ENCODE measurements at places on chromosomes 13 and 19.

DNA sequence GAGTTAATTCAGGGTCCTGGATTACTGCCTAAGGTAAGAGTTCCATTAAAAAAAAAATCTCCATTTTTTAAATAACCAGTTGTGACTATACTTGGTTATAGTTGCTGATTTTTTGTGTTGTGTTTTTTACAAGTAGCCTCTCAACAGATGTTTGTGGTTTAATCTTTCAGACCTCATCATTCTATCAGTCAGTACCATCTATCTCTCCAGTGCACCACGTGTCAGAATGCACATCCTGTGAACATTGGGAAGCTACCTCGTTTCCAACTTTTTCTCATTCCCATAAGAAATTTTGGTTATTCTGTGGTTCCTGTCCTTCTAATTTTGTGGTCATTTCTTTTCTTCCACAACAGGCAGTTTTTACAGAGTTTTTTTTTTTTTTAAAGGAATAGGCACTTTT lies 39.2 kb downstream of the WDFY2 start:
- no peak for DNase-seq

DNA sequence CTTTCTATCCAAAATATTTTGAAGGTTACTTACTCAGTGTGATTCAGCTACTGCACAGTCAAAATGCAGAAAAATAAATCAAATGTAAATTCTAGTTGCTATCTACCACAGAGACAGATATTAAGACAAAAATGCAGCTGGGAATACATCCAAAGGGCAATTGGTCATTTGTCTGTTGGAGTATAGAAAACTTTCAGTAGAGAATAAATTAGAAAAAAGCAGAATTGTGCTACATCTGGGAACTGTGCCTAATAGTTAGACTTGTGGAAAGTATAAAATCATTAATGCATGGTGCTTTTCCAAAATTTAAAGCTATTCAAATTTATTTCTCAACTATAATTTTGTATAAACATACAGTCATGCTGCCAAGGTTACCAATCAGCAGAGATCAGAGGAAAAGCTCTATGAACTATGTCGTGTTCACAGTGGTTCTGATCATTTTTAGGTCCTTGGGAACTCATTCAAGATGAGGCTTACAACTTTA lies 1635.8 kb downstream of the PCDH9 start:
- no peak for DNase-seq

- DNase-seq: no peak
Measured at GRCh38 chr13:81409284-81409683, 1068.4 kb upstream of the SPRY2 start.

DNA sequence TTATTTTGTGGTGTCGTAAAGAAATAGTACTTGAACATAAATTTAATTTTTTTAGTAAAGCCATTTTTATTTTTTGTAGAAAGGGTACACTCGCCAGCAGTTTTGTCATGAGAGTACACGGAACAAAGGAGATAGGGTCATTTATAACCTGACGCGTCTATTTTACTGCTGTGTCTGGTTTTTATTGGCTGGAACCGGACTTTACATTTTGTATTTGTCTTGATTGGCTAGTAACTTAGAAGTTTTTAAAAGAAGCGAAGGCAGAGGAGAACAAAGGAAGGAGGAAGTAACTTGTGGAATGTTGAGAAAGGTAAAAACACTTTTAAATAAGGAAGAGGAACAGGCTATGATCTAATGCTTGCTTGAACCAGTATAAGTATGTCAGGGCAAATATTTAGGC lies 43.5 kb downstream of the TRPM4 start:
- DNase-seq: no peak

DNA sequence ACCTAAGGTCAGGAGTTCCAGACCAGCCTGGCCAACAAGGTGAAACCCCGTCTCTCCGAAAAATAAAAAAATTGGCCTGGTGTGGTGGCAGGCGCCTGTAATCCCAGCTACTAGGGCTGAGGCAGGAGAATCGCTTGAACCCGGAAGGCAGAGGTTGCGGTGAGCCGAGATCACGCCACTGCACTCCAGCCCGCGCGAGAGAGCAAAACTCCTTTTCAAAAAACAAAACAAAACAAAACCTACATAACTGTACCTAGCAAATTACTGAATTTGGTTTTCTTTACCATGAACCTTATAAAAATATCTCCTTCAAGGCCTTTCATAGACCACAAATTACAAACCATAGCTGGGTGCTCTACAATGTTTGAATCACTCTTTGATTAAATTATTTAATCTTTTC lies 760 bp downstream of the ZNF91 start:
- DNase-seq: no peak

DNA sequence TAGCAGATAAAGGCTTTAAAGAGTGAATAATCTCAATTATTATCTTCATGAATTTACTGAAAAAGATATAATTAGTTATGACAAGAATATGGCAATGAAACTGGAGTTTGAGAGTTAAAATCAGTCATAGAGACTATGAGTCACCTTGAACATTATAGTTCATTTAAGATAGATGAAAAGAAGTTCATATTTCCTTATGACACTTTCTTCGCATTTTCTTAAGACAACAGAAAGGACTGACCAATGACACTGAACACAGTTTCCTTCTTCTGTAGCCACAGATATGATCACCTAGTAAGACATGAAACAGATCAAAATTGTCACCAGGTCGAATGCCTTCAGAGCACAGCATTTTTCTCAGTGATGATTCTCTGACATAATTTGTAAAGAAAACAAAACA lies 202.1 kb downstream of the KLF12 start:
- DNase-seq: no peak

- no peak for DNase-seq
Measured at GRCh38 chr19:13726323-13726722, 38.0 kb upstream of the MRI1 start.

DNA sequence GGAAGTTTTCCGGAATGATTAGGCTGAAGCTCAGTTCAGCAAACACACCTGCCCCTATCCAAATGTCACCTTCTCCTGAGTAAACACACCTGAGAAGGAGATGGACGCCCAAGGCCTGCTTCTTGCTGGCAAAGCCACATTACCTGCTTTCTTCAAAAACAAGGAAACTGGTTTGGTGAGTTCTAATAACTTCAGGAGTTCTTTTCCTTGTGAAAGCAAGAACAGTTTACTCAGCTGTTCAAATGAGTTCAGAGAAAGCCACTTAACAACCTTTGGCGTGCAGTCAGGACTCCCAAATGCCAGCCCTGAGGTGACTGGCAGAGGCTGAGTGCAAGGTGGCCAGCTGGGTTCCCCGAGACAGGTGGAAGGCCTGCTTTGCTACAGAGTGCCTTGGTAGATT lies 160.5 kb downstream of the STK24 start:
- DNase-seq: peak; percentile 93

- no peak for DNase-seq
Measured at GRCh38 chr19:35353635-35354034, 4.6 kb upstream of the FFAR3 start.

DNA sequence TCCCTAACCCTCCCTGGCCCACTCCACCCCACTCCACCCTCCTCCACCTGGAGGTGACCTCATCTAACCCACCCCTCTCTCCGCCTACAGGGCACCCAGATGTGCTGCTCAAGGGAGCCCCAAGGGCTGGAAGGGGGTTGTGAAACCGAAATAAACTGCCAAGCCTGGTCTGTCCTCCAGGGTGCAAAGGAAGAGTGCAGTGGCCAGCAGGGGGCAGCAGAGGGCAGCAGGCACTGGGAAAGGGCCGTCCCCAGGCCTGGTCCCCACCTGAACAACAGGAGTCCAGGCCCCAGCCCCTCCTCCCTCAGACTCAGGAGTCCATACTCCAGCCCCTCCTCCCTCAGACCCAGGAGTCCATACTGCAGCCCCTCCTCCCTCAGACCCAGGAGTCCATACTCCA lies 8.4 kb upstream of the BCAM start:
- DNase-seq: peak; percentile 57

- DNase-seq: no peak
Measured at GRCh38 chr19:1252221-1252820, 3.9 kb downstream of the MIDN start.

GRCh38 chr13:32334671-32335070 lies 19.4 kb downstream of the BRCA2 start:
- no peak for DNase-seq

- no peak for DNase-seq
Measured at GRCh38 chr13:45388664-45389063, 29.5 kb downstream of the SLC25A30 start.

DNA sequence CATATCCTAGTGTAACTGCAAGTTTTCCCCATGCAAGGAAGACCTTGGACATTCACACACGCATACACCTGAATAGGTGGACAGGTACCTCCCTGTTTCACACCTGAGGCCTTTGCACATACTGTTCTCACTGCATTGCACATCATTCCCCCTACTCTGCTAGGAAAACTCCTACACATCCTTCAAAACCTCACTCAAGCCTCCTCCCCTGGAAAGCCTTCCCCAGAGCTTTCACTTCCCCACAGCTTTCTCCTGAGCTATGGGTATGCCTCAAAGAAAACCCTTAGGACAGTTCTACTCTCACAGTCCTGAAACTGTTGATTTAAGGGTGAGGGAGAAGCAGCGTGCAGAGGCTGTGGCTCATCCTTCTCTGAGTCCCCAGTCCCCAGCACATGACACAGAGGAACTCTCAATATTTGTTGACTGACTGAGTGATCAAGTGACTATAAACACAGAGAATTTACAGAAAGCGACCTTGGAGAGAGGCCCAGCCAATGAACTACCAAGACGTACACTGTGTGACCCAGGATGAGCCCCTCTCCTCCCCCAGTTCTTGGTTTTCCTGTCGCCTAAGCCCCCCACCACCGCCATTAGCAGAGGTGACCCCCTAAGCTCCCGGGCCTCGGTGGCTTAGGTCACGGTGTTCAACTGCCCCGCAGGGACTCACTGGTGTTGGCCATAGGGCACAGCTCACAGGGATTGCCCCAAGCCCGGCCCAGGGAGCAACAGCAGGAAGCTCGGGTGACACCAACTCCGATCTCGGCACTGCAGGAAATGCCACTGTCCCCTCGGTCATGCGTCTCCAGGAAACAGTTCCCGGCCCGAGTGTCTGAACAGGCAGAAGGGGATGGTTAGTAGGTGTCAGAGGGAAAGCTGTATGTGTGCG lies 40.6 kb downstream of the FBN3 start:
- DNase-seq: no peak

DNA sequence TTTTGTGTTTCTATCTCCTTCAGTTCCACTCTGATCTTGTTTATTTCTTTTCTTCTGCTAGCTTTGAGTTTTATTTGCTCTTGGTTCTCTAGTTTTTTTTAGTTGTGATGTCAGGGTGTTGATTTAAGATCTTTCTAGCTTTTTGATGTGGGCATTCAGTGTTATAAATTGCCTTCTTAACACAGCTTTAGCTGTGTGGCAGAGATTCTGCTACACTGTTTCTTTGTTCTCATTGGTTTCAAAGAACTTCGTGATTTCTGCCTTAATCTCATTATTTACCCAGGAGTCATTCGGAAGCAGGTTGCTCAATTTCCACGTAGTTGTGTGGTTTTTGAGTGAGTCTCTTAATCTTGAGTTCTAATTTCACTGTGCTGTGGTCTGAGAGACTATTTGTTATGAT lies 251.7 kb upstream of the HTR2A start:
- no peak for DNase-seq

DNA sequence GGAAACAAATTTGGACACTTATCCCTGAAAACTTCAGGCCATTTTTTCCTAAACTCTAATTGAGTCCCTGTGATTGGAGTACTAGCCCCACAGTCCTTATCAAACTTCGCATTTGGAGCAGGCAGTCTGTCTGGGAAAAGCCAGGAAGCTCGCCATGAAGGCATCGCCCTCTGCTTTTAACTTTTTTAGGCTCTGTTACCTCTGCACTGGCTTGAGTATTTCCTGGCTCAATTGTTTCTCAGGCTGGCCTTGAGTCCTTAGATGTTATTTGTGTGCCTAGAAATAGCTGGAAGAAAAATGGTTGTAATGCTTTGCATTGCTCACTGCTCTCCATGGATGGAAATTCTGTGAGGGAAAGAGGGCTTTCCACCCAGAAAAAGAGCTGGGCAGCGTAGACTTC lies 24.2 kb downstream of the ACTN4 start:
- no peak for DNase-seq

GRCh38 chr19:38736413-38737280 lies 7.6 kb downstream of the CAPN12 start:
- DNase-seq: no peak

DNA sequence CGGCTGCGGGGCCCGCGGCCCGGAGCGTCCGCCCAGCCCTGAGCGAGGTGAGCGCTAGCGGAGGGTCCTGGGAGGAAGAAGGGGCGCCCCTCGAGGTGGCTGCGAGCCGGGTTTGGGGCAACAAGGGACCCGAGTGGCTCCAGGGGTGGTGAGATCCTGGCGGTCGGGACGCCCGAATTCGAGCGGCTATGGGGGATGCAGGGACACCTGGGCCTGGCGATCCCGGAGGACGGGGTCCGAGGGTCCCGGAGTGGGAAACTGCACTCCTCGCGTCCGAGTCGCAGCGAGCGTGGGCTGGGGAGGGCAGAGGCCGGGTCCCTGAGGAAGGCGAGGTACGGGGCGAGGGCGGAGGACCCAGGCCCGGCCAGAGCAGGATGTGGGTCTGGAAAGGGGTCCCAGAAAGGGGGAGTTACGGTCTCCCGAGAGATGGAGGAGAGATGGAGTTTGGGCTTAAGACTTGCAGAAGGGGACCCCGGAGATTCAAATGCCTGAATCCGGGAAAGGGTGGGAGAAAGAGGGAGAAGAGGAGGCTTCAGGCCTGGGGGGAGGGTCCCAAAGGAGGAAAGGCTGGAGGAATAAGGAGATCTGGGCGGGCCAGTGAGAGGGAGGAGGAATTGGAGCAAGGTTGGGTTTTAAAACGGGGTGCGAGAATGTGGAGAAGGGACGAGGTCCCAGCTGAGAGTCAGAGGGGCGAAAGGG lies 542 bp downstream of the CACNG7 start:
- no peak for DNase-seq

DNA sequence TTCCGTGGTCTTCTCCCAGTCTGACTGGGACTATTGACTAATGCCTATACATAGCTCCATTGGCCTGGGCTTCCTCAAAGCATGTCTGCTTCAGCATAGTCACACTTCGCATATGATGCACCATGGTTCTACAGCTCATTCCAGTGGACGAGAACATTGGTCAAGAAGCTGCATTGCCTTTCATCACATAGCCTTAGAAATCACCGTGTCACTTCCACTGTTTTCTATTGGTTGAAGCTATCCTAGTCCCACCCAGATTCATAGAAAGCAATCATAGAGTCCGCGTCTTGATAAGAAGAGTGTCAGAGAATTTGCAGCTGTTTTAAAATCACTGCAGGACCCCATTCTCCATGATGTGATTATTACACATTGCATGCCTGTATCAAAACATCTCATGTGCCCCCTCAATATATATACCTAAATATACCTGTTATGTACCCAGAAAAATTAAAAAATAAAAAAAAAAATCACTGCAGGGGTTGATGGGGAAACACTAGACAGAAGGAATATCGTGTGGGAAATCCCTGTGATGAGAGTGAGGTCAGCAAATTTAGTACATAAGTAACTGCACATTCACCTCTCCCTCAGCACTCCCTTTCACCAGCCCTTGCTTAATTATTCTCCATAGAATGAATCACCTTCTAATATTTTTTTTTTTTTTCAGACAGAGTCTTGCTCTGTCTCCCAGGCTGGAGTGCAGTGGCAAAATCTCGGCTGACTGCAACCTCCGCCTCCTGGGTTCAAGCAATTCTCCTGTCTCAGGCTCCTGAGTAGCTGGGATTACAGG lies 2.2 kb upstream of the ARHGAP33 start:
- no peak for DNase-seq

Data from NCI-H1105 treated with DMSO at 0.1 percent for 48 hours (cell line).